ENCODE measurements at places on chromosomes 7 and 10.

- peak; percentile 66 for DNase-seq
These were observed 5.0 kb upstream of the GBX1 start for GRCh38 chr7:151172273-151173141.

DNA sequence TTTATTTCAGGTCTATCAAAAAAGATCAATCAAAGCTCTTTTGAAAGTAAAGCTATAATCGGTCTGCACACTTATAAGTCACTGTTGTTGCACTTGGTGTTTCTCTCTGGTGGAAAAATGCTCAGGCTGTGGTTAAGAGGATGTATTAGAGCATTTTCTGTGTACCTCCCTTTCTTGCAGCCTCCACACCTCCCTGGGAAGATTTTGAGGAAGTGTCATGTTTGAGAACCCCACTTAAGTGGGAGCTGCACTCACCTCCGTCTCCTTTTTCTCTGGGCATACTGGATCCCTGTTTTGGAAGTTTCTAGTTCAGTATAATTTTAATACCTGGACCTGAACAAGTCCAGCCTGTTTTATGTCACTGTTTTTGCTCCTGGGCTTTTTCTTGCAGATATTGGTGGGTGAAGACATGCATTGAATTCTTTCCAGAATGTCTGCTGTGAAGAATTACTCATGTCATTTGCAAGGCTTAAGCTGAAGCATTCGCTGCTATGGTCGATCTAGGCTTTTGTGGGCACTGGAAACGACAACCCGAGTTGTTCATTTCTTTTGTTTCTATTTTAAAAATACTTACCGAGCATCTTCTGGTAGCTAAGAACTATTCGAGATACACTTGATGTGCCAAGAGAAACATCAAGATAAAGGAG lies 36.6 kb downstream of the TCF7L2 start:
- no peak for DNase-seq

- DNase-seq, result no peak
These were observed 22.2 kb upstream of the CSGALNACT2 start for GRCh38 chr10:43115881-43116595.

DNA sequence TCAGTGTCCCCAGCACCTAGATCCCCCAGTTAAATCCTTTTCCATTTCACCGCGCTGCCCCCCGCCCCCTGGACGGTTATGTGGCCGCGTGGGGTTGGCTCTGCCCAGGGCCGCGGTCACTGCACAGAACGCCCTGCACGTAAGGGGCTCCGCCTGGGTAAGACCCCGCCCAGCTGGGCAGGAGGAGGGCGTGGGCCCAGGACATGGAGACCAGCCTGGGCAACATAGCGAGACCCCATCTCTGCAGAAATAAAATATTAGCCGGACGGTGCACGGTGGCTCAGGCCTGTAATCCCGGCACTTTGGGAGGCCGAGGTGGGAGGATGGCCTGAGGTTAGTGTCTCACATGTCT lies 650 bp upstream of the ZFAND2A start:
- peak; percentile 51 for DNase-seq

- peak; percentile 82 for DNase-seq
These were observed 410.2 kb upstream of the KLF6 start for GRCh38 chr10:4195213-4195612.

DNA sequence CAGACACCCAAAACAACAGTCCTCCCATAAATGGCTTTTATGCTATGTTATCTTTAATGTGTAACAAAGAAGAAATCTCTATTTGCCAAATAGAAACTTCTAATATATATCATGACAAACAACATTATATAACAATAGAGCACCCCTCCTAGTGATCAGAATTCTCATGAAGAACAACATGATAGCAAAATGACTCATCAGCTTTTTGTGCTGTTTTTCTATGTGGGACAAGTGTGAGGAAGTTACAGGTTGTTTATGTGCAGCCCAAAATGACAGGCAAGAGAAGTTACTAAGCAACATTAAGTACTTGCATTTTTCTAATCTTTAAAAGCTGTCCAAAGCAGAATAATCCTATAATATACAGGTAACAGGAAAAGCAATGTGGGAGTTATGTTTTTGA lies 7.7 kb downstream of the DGKB start:
- peak; percentile 19 for DNase-seq

GRCh38 chr7:41692251-41692650 lies 10.6 kb downstream of the INHBA start:
- no peak for DNase-seq

- no peak for DNase-seq
These were observed 484.9 kb downstream of the GPAM start for GRCh38 chr10:111698711-111699110.

- DNase-seq, result no peak
These were observed 54.2 kb downstream of the HECW1 start for GRCh38 chr7:43166686-43167085.

DNA sequence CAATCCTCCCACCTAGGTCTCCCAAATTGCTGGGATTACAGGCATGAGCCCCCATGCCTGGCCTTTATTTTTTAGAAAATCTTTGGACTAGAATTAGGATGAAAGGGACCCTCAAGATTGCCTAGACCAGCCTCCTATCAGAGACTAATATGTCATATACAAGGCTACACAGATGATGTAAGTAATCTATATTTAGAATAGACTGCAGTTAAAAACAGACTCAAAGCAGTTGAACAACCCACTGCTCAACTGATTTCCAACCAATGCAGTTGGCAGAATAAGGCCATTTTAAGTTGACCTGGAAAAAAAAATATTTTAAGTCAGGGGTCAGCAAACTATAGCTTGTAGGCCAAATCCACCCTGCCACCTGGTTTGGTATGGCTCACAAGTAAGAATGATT lies 27.7 kb downstream of the PSPH start:
- no peak for DNase-seq

- DNase-seq, result no peak
These were observed 4.4 kb downstream of the FRAT1 start for GRCh38 chr10:97323501-97323900.

GRCh38 chr7:116691664-116692063 lies 19.7 kb downstream of the MET start:
- peak; percentile 63 for DNase-seq

GRCh38 chr10:36725581-36726520 lies 399.5 kb upstream of the ANKRD30A start:
- peak; percentile 75 for DNase-seq

DNA sequence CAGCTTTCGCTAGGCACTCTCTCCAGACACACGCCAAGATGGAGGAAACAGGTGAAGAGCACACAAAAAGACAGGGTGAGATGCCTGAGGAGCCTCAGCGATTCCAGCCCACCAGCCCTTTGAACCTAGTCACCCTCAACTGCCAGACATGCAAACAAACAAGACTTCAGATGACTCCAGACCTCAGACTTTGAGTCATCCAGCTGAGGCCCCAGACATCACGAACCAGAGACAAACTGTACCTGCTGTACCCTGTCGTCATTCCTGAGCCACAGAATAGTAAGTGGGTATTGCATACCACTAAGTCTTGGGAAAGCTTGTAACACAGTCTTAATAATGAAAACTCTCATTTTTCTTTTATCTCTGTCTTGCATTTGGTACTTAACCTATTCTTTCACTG lies 126.6 kb upstream of the LSM8 start:
- DNase-seq, result no peak

DNA sequence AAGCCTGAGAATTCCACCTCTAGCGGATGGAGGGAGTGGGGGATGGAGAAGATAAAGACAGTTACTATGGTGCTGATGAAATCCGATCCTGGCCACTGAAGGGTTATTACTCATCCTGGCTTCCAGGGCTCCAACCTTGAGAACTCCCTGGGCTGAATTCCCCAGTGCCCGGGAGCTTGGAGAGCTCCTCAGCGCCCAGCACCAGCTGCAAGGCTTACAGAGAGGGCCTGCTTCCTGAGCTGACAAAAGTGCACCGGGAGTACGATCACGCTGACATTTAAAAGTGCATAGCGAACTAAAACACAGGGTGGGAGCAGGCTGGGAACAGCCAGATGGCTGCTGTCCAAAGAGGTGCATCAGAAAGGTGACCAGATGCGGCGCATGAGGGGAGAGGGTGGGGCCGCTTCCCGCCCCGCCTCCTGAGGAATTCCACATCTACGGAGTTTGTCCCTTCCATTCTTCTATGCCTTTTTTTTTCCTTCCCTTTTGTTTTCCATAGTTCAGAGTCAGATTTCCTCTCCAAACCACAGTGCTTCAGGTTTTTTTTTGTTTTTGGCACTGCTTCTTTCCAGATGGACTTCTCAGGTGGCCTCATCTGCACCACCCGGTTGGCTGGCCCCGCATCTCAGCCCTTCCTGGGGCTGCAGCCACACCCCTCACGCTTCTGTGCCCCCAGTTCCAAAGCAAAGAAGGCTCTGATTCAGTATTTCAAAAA lies 62.4 kb upstream of the MKRN1 start:
- DNase-seq, result peak; percentile 93

- peak; percentile 58 for DNase-seq
These were observed 51.2 kb upstream of the LAMB4 start for GRCh38 chr7:108181073-108181985.
